ENCODE measurements at places on chromosomes 7 and 10. TPM values are rescaled to one million over a fixed set of nuclear protein-coding genes. Genes with fewer than 3 reads are reported as not detected.

CRPPA gene
- total RNA-seq = 3.0 TPM

GDF2 gene
- total RNA-seq = not detected

TYW1B gene
- 6.8 TPM for total RNA-seq

CBLL1 gene
- total RNA-seq = 20.9 TPM

ZP3 gene
- total RNA-seq = not detected

Data from lower lobe of right lung (tissue), 2 donors.